Activated T-cell treated with anti-CD3 and anti-CD28 coated beads, Interleukin-2, amount 50 U/mL, for 24 hours (primary cell): ENCODE measurements at places on chromosomes 2 and 18.
A peak's percentile ranks its signal among the peaks of the same experiment; 100 is the strongest.

DNA sequence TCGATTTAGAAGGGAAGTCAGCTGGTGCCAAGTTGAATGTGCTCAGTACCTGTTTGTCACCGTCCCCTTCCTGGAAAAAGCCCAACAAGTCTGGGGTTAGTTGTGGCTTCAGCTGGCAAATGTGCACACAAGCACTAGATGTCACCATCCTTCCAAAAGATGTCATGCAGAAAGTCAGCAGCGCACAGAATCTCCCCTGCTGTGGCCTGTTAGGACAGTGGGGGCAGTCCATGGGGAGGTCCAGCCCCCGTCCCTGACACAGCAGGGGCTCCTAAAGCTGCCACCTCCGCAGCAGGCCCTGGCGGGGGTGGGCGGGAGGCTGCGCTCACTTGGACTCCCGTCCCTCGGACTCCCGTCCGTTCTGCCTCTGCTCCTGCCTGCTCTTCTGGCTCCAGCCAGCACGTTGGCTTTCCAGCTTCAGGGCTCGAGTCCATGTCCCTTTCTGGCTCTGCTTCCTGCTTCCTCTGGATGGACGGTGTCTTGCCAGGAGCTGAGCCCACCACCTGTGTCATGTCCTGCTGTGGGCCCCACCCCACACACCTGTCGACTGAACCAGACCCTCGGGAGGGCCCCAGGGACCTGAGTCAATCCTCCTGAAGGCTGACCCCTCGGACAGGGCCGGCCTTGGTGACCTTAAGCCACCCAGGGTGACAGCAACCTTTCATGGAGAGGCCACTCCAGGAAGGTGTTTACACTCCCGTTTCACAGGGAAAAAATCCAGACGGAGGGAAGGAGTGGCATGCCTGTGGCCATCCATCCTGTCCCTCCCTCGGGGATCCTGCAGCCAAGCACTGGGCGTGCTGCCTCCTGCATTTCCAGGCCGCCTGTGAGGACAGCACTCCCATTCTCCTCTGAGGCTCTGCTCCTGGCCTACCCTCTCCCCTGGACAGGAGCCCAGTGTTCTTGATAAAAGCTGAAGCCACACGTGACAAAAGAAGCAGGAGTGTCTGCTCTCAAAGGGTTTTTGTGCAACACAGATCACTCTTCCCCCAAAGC, 8.5 kb downstream of the RAB17 start:
- peak; percentile 60 for DNase-seq

GRCh38 chr18:36711014-36711725, 117.6 kb downstream of the TPGS2 start:
- DNase-seq = no peak

DNA sequence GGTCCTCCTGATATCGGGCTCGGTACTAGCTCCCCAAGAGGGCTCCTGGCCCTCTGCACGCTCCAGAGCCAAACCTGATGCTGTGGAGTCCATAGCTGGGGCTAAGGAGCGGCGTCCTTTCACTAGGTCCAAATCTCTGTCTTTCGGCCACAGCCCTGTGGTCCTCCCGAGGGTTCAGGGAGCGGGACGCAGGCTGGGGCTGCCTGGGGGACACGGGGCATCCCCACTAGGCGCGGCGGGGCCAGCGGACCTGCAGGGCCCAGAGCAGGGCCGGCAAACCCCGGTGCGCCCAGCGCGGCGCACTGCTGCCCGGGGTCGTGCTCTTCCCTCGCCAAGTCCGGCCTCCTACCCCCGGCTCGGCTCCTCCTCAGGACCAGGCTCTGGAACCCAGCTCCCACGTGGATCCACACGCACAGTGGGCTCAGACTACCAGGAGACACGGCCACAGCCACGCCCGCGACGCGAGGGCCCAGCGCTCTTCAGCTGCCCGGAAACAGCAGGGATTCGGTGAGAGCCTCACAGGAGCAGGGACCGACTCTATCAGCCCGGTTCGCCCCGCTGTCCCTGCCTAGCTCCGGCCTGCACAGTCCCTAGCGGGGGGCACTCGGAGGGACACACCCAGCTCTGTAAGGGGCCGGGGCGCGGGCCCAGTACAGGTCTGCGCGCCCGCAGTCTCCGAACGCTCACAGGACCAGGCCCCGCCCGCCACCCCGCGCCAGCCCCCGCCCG, 593 bp downstream of the ZNF514 start:
- DNase-seq = peak; percentile 72

- no peak for DNase-seq
These were observed 59.1 kb downstream of the INO80C start for GRCh38 chr18:35438480-35439234.

GRCh38 chr18:37535968-37536367, 29.6 kb downstream of the CELF4 start:
- no peak for DNase-seq

- no peak for DNase-seq
These were observed 15.5 kb upstream of the ST8SIA5 start for GRCh38 chr18:46772357-46772756.

- DNase-seq = no peak
These were observed 7.2 kb upstream of the CD226 start for GRCh38 chr18:69954719-69955480.

GRCh38 chr2:216739035-216739434, 43.7 kb upstream of the IGFBP5 start:
- no peak for DNase-seq

- DNase-seq = no peak
These were observed 87.3 kb downstream of the INHBB start for GRCh38 chr2:120432976-120433815.

- no peak for DNase-seq
These were observed 750.2 kb downstream of the SLC4A3 start for GRCh38 chr2:220377482-220378155.
